ENCODE measurements at places on chromosomes 12 and 14.

DNA sequence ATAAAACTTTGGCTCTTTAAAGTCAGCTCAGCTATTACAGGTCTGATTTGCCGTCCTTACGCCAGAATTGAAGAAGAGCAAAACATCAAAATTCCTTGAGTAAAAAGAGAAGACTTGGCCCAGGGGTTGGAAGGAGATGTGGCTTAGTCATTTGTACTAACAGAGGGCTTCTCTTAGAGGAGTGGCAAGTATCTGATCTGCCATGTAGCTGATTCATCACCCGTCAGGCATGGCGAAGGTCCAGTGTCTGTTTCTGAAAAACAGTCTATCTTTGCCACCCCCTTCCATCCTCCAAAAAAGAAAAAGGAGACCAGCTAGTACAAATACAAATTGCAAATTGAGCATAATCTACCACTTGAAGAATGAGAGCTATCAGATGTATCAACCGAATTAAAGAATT, 91.9 kb downstream of the RAD52 start:
- DNase-seq, result no peak

GRCh38 chr12:15787778-15788177, 1.4 kb downstream of the EPS8 start:
- DNase-seq, result no peak

DNA sequence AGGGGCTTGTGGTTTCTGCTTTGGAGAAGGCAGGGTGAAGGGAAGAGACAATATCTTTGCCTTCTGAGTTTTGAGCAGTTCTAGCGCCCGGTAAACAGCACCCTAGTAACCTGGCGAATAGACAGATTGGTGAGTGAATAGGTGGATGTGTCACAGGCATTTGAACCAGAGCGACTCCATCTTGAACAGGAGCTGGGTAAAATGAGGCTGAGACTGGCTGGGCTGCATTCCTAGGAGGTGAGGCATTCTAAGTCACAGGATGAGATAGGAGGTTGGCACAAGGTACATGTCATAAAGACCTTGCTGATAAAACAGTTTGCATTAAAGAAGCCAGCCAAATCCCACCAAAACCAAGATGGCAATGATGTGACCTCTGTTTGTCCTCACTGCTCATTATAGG, 643.6 kb upstream of the TMEM132C start:
- DNase-seq, result no peak

- no peak for DNase-seq
These were observed 47.7 kb downstream of the C12orf50 start for GRCh38 chr12:87981495-87981894.

- DNase-seq, result no peak
These were observed 689.6 kb upstream of the FOXG1 start for GRCh38 chr14:28077021-28077420.

DNA sequence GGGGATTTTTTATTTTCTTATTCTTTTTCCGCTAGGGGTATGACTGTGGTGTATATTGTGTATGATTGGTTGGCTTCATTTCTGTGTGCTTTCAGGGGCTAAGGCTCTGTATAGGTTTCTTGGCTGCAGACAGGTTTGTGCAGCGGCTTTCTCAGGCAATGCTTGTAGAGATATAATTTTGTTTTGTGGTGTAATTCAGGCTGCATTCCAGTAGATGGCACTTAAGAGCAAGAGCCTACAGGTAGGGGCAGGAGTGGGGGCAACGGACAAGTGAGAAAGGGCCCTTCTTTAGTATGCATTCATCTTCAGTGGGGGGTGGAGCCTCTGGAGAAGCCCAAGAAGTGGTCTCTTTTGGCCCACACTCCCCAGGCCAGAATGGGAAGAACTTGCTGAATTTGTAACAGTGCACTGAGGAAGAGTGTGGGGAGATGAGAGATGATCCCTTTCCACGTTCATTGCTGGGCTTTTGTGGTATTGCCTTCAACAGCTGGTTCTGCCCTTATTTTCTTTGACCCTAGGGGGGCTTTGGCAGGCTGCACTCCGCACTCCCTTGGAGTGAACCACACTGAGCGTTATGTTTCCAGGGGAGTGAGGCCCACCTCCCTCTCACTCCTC, 78.6 kb downstream of the IFNG-AS1 start:
- DNase-seq, result no peak

GRCh38 chr12:115830633-115831032, 446.9 kb downstream of the MED13L start:
- no peak for DNase-seq

- no peak for DNase-seq
These were observed 21.1 kb downstream of the SMCO2 start for GRCh38 chr12:27467641-27468040.

DNA sequence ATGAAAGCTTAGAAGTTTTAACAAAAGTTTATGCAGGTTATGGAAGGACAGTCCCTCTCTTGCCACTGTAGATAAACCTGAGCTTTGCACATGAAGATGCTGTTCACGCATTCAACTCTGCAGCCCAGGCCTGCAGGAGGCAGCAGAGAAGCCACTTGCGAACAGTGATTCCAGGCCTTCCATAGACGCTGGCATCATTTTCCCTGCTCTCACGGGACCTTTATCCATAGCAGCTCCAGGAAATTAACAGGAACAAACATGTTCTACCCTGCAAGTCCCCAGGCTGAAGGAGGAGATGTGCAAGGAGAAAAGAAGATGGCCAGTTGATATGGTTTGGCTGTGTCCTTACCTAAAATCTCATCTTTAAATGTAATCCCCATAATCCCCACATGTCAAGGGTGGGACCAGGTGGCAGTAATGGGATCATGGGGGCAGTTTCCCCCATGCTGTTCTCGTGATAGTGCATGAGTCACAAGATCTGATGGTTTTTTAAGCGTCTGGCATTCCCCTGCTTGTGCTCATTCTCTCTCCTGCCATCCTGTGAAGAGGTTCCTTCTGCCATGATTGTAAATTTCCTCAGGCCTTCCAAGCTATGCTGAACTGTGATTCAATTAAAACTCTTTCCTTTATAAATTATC, 2.0 kb downstream of the ERP27 start:
- DNase-seq, result peak; percentile 22

DNA sequence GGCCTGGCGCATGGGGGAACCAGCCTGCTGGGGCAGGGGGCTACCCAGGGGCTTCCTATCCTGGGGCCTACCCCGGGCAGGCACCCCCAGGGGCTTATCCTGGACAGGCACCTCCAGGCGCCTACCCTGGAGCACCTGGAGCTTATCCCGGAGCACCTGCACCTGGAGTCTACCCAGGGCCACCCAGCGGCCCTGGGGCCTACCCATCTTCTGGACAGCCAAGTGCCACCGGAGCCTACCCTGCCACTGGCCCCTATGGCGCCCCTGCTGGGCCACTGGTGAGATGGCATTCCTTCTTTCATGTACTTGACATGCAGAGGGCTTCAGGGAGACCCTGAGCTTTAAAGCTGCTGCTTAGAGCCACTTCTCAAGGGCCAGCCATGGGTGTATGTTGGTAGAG, 9.0 kb downstream of the LGALS3 start:
- DNase-seq, result no peak

DNA sequence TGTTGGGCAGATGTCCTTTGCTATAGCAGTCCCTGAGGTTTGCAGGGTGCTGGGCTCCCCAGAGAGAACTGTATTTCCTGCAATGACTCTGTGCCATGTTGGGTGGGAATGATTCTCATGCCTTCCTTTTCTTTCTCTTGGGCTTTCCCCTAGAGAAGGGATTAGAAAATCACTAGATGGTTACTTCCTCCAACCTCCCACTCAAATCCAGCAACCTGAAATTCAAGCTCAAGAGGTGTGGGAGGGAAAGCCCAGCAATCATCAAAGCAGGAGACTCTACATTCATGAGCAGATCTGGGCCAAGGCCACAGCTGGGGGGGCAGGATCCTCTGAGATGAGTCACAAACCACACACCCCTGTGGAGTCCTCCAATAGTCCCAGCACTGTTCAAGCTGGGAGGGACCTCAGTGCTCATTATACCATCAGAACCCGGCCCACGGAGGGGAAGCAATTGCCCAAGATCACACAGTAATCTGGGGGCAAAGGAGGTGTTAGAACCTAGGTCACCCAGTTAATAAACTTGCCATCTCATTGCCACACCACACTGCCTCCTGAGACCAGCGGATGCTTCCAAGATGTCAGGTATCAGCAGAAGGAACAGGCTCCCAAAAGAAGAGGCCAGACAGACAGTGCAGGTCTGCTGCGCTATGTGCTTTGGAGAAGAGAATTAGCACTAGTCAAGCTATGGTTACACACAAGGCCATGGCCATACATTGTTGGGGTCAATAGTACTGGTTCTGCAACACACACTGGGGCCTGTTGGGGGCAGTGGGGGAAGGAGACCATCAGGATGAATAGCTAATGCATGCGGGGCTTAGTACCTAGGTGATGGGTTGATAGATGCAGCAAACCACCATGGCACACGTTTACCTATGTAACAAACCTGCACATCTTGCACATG, 65.7 kb downstream of the TTC9 start:
- peak; percentile 88 for DNase-seq

GRCh38 chr12:48334808-48335207, 15.9 kb downstream of the ZNF641 start:
- peak; percentile 23 for DNase-seq

DNA sequence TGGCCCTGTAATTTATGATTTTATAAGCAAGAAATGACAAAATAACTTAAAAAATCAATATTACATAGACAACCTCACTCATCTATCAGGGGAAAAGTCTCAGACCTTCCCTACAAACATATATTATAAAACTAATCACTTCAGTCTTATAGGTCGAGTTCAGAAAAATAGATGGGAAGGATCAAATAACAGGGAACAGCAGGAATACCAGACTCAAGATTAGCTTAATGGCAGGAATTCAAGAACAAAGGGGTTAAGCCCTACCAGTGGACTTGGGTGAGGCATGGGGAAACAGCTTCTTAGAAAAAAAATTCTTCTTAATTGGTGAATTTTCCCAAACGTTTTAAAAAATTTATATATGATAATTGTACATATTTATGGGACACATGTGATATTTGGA, 51.6 kb upstream of the CRY1 start:
- DNase-seq, result no peak

GRCh38 chr14:69291891-69292561, 32.1 kb downstream of the GALNT16 start:
- DNase-seq, result no peak

DNA sequence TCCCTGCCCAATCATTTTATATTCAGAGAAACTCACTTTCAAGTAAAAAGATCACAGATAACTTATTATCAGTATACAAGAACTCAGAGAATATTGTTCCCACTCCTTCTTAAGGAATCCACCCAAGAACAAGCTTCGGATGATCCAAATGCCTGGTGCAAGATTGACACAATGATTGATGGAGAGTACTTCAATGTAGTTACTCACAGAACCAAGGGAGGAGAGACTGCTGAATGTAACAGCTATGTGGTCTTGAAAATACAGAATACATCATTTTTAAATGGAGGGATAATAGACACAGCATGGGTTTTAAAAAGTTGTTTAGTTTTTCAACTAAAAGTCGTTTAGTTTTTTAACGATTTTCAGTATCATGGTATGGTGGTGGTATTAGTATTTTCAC, 38.4 kb upstream of the SELPLG start:
- DNase-seq, result no peak

DNA sequence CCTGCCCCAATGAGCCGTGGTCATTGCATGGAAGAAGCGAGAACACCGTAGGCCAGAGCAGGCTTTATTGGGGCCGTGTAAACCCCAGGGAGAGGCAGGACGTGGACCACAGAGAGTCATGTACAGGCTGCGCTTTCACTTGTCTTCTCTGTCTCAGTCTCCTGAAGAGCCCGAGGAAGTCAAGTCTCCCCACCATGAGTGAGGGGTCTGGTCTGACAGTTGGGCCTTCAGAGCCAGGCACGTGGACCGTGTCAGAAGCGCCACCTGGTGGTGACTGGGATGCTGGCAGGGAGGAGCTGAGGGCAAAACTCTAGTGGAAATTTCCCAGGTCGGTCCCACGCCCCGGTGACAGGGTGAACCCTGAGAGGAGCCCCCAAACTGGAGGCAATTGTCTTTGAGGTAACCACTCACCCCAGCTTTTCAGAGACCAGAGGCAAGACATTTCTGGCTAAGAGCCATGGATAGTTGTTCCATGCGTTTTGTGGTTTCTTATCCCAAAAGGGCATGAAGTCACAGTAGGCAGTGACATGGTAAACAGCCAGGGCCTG, 17.4 kb downstream of the RPS6KL1 start:
- peak; percentile 56 for DNase-seq

GRCh38 chr12:16072678-16073077, 161.5 kb downstream of the DERA start:
- no peak for DNase-seq

DNA sequence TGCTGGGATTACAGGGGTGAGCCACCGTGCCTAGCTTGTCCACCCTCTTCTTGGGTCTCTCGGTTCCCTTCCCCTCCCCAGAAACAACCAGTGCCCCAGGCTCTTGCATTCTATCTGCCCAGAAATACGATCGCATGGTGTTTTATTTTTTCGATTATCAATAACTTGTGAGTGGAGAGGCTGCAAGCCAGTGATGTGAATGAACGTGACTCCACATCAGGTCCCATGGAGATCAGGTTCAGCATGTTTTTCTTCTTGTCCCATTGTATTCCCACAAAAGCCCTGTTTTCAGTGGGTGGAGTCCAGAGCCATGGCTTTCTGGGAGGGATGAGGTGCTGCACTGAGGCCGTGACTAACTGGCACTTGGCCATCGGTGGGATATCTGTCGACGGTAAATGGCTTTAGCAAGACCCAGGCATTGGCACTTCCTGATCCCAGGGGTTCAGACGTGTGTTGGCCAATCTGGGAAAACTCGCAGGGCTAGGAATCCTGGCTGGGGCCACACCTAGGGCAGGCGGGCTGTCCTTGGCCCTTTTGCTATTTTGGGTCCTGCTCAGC, 12.7 kb upstream of the HNF1A start:
- DNase-seq, result no peak

GRCh38 chr12:89244536-89244935, 107.8 kb downstream of the DUSP6 start:
- peak; percentile 96 for DNase-seq

DNA sequence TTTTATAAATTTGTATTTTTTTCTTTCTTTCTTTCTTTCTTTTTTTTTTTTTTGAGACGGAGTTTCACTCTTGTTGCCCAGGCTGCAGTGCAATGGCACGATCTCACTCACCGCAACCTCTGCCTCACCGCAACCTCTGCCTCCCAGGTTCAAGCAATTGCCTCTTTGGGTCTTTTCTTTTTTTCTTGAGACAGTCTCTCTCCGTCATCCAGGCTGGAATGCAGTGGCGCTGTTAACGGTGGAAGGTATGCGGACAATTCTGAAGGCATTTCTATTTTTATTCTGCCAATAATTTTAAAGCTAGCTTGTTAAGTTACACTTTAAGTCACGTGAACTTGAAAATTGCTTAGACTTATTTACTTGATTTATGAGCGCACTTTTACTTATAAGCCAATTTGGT, 8.8 kb upstream of the PHC1 start:
- DNase-seq, result no peak

GRCh38 chr14:74281069-74281468, 21.7 kb downstream of the ABCD4 start:
- DNase-seq, result no peak

DNA sequence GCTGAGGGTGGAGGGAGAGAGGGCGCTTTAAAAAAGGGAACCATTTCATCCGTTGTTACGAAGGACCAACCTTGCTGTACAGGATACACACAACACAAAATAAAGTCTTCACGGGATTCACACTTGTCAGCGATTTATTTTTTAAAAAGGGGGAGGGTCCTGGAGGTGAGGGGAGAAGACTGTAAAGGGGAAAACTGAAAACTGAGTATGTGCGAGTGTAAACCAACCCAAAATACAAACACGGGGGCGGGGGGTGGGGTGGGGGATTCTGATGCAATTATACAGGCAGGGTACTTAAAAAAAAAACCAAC, 499 bp upstream of the PRKAG1 start:
- no peak for DNase-seq

- no peak for DNase-seq
These were observed 42.2 kb upstream of the CAPRIN2 start for GRCh38 chr12:30796891-30797371.

All from inflammatory macrophage treated with lipopolysaccharide for 4 hours (primary cell).